Stimulated activated CD4-positive, alpha-beta T cell treated with anti-CD3 and anti-CD28 coated beads, Interleukin-1b, Interleukin-23, amount 100 ng/mL, for 4 hours (primary cell): ENCODE measurements at places on chromosomes 16 and 17.

DNA sequence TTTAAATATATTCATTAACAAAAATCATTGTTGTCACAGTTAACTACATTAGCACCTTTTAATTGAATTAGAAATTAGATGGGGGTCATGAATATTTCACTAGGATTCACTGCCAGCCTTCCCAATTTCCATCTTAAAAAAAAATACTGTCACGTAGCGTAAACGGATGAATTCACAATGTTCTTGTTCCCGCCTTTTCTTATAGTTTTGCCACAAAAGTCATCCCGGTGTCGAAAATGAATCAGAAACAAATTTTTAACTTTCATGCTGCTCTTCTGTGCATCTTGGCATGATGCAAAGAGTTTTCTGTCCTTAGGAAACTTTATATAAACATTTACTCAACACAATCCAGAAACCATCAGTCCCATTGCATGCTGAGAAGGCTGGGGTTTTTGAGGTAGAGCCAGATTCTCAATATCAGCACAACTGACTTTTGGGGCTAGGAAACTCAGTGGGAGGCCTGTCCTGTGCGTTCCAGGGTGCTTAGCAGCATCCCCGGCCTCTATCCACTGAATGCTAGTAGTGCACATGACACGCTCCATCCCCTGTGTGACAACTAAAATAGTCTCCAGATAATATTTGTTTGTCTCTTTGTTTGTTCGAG lies 252.9 kb upstream of the XYLT1 start:
- DNase-seq = no peak

- no peak for DNase-seq
Measured at GRCh38 chr16:70453892-70454221, 538 bp upstream of the FCSK start.

DNA sequence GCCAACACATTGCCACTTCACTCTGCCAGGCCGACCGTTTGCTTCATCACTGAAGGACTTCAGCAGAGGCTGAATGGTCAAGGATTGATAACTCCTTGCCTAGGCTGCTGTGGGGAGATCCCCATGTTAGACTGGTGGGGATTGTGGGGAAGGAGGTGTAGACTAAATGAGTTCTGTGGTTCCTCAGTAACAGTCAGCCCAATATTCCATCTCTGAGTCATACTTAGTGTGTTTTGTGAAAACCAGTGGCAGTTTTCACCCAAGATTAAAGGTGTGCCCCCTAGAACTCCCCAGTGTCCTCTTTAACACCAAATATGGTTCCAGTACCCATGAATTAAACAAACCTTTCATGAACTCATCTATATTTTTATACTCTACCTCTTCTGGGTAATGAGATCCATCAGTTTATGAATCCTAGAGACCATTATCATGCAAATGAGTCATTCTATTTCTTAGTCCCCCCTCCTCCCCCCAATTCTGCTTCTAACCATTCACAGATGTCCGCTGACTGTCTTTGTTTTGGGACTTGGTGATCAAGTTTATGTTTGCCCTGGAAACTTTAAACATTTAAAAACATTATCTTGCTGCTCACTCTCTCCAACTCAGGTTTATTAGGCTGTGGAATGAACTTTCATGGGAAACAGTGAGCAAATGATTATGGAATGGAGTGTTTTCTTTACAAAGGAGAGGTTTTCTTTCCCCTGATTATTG lies 66.8 kb upstream of the GAS7 start:
- DNase-seq = no peak

DNA sequence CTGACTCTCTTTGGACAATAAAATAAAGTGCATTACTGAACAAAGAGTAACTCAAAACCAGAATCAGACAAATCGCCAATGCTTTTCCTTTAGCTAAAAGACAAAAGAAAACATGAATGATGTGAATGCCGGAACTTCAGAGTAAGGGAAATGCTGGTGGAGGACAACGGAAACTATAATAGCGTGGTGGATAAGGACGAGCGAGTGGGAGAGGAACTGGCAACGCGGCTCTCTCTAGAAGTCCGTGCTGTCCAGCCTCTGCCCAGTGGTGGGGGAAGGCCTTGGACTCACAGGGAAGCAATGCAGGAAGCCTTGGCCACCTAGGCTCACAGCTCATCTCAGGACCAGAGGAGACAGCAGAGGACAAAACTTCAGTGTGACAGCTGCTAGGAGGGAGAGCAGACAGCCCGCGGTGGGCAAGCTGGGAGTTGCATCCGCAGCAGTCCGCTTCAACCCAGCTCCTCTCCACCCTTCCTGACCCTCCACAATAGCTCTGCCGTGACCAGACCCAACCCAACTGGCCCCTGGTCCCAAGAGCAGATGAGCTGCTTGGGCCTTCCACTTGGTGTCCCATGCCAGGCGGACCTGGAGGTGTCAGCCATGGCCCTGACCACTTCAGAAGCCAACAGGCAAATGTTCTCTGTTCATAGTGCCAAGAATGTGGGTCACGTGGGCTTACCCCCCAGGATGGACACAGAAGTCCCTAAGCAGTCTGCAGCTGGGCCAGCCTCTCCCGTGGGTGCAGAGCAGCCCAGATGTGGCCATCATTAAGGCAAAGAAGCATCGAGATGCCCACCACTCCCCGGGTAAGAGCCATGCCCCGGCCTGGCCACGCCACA lies 5.3 kb upstream of the FAAP100 start:
- no peak for DNase-seq

GRCh38 chr16:82633964-82634600 lies 7.3 kb downstream of the CDH13 start:
- no peak for DNase-seq

GRCh38 chr17:34382621-34383124 lies 19.6 kb upstream of the CCL1 start:
- DNase-seq = no peak

DNA sequence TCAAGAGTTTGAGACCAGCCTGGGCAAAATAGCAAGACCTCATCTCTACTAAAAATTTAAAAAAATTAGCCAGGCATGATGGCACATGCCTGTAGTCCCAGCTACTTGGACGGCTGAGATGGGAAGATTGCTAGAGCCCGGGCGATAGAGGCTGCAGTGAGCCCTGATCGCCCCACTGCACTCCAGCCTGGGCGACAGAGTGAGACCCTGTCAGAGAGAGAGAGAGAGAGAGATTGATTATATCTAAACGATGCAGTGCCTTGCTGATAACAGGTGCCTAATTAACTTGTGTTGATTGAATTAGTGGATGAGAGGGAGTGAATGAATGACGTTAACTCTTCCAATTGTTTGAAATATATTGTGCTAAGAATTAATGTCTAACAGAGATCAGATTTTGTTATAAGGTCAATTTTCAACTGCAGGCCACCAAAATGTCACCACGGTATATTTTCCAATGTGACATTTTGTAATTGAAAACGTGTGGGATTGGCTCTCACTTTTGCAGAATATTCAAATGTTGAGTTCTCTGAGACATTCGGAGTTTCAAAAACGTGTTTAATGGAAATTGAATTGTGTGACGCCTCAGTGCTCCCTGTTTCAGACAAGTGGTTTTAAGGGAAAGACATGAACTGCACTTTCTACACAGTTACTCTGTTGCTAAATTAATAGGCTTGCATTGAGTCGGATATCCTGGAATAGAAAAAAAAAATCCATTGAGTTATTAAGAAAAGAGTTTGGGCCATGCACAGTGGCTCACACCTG lies 53.6 kb downstream of the ABAT start:
- no peak for DNase-seq

- no peak for DNase-seq
Measured at GRCh38 chr17:72101526-72101925, 19.3 kb upstream of the SOX9 start.

DNA sequence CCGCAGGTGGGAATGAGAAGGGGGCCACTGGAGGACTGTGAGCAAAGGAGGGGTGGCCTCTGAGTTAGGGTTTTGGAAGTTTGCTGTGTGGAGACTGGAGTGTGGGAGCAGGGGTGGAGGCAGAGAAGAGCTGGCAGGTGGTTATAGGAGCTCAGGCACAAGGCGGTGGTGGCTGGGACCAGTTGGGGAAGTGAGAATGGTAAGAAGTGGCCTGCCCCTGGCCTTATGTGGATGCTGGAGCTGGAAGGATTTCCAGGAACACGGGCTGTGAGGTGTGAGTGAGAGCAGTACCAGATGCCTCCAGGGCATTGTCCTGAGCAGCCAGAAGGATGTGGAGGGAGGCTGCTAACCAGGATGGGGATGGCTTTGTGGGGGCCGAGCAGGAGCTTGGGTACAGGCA lies 277.2 kb downstream of the SNX29 start:
- DNase-seq = no peak

DNA sequence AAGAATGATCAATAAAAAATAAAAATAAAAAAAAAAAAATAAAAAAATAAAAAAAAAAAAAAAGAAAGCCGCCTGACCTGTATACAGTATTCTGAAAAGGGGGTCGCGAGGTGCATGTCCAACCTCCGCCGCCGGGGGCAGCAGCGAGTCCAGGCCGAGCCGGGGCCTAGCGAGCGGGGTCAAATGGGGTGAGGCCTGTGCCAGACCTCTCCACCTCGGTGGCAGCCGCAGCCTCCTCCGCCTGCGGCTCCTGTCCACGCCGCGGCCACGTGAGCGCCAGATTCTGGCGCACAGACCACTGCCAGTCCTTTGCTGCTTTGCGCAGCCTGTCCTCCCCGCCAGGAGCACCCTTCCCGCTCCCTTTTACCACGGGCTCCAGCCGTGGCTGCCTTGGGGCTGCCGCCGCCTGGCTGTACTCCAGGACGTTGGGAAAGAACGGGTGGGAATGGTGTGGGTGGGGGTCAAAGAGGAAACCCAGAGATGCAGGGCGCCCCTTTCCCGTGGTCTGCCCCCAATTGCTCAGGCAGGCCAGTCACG lies 2.4 kb upstream of the BCKDK start:
- DNase-seq = peak; percentile 80

- DNase-seq = no peak
Measured at GRCh38 chr17:80921741-80922579, 69.7 kb upstream of the CHMP6 start.

GRCh38 chr16:26447570-26447969 lies 619.2 kb upstream of the C16orf82 start:
- DNase-seq = no peak

DNA sequence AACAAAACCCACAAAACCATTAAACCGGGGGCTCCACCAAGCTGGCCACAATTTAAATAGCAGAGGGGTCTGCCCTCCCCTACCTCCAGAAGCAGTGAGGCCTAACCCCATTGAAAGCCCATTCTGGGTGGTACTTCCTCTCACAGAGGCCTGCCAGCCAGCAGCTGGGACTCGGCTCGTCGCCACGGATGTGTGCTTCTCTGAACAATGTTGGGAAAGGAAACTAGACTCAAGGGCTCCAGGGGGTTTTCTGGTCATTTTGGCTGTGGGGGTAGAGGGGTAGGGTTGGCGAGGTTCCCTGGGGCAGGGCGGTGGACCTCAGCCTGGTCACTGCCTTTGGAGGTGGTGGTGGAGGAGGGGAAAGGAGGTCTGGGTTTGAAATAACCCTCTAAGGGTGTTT lies 4.7 kb upstream of the PLCG2 start:
- DNase-seq = no peak

- DNase-seq = no peak
Measured at GRCh38 chr16:1918351-1919326, at the start of gene HS3ST6. HS3ST6 (minus strand) TSS chr16:1918415; CDS start chr16:1918323, 92 bp downstream.

- no peak for DNase-seq
Measured at GRCh38 chr16:84922351-84923120, 88.8 kb downstream of the ZDHHC7 start.

GRCh38 chr16:9757687-9758086 lies 424.5 kb downstream of the GRIN2A start:
- no peak for DNase-seq
